Ovary (tissue), 10 donors: ENCODE measurements at places on chromosomes 3 and 15.

DNA sequence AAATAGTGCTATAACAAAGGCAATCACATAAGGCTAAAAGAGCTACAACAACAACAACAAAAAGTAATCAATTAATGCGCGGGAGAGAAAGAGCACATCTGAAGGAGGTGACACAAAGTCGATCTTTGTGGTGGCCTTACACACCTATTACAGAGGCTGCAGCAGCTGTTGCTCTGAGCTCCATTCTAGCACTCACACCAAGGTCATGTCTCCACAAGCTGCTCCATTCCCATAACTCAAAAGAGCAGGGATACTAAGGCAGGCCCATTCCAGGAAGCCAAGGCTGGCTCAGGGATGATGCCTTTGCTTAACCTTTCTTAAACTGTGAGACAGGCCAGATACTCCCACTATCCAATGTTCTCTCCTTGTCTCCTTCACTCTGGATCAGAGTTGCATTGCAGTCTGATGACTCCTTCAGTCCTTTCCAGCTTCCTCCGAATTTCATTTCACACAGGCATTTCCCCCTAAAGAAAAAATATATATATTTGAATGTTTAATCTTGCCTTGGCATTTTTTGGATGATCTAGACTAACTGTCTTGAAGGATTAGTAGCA is 52.7 kb downstream of the SNTN start:
- H3K27ac ChIP-seq, result no peak overlapping the region
- H3K27me3 ChIP-seq, result no peaks in the 10 kb centered on the region
- no peak for DNase-seq
- H3K4me3 ChIP-seq, result no peak overlapping the region

- H3K27me3 ChIP-seq, result no peaks in the 10 kb centered on the region
- no peaks in the 10 kb centered on the region for H3K4me1 ChIP-seq
- no peak overlapping the region for H3K27ac ChIP-seq
- no peaks in the 10 kb centered on the region for H3K36me3 ChIP-seq
These were observed 182.9 kb upstream of the FEZF2 start for GRCh38 chr3:62556121-62556815.

- peak within 1 kb of the TSS; percentile 33 for H3K4me3 ChIP-seq
These were observed at the start of gene MME for GRCh38 chr3:155079746-155080487. TSS of gene MME (plus strand) at chr3:155080319. CDS start at chr3:155084168, 3,849 bp downstream.

GRCh38 chr3:120174811-120175539 is 80.7 kb upstream of the GSK3B start:
- H3K4me1 ChIP-seq, result no peaks in the 10 kb centered on the region
- no peaks in the 10 kb centered on the region for H3K36me3 ChIP-seq
- no peaks in the 10 kb centered on the region for H3K27me3 ChIP-seq
- H3K4me3 ChIP-seq, result no peak overlapping the region
- no peak overlapping the region for H3K27ac ChIP-seq

GRCh38 chr3:197392961-197393360 is 94.5 kb upstream of the DLG1 start:
- no peaks in the 10 kb centered on the region for H3K36me3 ChIP-seq
- H3K27me3 ChIP-seq, result no peaks in the 10 kb centered on the region
- H3K27ac ChIP-seq, result no peak overlapping the region
- H3K4me1 ChIP-seq, result no peaks in the 10 kb centered on the region
- no peak overlapping the region for H3K4me3 ChIP-seq
